Epithelial cell of prostate (primary cell): ENCODE measurements at places on chromosomes 7 and 10.

DNA sequence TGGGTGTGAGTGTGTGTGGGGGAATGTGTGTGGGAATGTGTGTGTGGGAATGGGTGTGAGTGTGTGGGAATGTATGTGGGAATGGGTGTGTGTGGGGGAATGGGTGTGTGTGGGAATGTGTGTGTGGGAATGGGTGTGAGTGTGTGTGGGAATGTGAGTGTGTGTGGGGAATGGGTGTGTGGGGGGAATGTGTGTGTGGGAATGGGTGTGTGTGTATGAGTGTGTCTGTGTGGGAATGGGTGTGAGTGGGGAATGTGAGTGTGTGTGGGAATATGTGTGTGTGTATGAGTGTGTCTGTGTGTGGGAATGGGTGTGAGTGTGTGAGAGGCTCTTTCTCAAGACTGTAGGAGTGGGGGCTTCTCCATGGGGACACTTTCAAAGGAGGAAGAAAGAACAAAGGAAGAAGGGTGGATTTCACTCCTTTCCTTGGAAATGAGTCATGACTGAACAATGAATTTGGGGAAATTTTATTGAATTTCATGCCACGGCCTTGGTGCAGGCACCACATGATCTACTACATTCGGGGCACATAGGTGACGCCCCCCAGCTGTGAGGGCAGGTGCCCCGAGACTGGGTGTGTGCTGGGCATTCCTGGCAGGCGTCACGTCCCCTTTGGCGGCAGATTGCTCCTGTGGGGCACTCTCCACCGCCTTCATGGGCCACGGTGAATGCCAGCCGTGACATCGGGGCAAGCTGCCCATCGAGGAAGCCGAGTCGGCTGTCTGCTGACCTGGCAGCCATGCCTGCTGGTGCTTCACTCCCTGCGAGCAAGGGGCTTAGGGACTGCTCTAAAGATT, 88.8 kb upstream of the INSIG1 start:
- DNase-seq = no peak

GRCh38 chr7:2521341-2521745, 1.8 kb downstream of the LFNG start:
- DNase-seq = no peak

GRCh38 chr10:70053218-70053840, 683 bp downstream of the MACROH2A2 start:
- no peak for DNase-seq

- DNase-seq = no peak
Measured at GRCh38 chr7:94394437-94395140, at the start of gene COL1A2. Gene COL1A2 (plus strand): TSS chr7:94394895. CDS start chr7:94395032, 137 bp downstream.

- no peak for DNase-seq
Measured at GRCh38 chr7:1664711-1665548, 5.1 kb upstream of the ELFN1 start.
